ENCODE measurements at places on chromosomes 7 and 10.

GRCh38 chr7:157784979-157785441, 448.2 kb downstream of the DNAJB6 start:
- DNase-seq = no peak

DNA sequence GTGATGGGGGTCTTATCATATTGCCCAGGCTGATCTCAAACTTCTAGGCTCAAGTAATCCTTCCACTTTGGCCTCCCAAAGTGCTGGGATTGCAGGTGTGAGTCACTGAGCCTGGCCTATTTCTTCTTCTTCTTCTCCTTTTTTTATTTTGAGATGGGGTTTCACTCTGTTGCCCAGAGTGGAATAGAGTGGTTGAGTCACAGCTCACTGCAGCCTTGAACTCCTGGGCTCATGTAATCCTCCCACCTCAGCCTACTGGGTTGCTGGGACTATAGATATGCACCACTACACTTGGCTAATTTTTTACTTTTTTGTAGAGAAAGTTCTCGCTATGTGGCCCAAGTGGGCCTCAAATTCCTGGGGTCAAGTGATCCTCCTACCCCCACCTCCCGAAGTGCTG, 124.3 kb downstream of the SKIDA1 start:
- DNase-seq = no peak

DNA sequence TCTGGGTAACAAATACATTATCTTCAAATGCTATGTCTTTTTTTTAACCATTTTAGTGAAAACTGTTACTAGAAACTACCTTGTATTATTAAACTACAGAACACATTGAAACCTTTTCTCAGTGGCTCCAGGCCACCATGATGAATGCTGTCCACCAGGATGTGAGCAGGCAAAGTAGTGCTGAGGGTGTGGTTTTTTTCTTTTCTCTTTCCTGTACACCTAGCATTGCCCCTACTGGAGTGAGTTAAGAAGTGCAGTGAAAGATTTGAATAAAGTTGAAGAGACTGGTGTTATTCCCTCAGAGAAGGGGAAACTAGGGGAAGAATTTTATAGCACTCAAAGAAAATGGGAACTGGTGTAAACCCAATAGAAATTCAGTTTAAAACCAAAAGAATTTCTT, 120.0 kb upstream of the SAMD8 start:
- no peak for DNase-seq

DNA sequence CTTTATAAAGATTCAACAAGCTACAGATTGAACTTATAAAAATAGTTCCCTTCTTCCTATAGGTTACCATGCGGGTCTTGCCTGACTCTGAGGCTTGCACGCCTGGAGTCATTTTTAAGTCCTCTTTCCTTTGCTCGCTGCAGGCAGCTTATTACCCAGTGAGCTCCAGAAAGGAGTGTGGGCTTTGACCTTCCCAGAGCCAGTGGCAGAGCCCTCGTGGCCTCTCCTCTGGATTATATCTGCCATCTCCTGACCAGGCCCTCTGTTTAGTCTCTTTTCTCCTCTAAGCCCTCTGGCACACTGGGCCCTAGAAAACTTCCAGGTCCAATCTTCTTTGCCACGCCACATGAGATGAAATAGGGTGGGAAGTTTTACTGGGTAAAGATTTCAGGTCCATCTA, 39.9 kb upstream of the EZH2 start:
- no peak for DNase-seq

- no peak for DNase-seq
Measured at GRCh38 chr7:32518534-32519140, 23.3 kb downstream of the AVL9 start.

DNA sequence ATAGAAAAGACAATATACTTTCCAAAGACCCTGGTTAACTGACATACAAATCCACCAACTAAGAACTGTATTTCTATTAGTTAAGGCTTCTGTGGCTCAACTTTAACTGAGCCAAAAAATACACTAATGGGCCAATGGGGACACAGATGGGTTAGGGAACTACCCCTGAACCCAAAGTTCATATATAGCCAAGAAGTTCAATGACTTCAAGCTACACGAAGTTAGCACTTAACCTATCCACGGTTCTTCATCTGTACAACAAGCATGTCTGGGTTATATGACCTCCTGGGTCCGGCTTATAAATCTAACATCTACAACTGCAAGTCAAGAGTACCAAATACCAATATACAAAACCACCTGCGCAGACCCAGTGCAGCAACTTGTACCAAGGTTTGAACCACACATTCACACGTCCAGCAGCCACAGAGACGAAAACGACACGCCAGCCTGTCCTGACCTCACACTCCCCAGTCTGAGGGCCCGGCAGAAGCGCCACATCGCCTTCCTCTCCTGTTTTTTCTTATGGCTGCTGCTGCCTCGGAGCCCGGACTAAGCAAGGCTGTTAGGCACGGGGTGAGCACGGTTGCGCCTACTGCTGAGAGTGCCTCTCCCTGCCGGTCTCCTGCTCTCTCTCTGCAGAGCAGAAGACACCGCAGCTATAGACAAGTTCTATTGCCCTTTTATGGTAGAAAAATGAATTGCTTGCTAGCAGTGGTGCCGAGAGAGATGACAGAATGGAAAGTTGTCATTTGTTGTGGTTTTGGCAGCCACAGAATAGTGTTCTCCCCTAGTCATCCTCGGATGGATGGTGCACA, 86.3 kb downstream of the RNF216 start:
- no peak for DNase-seq

GRCh38 chr7:97731736-97732564, at the start of gene TAC1:
Gene TAC1, plus strand, starts transcription at chr7:97732086. Its CDS starts 527 bp downstream, at chr7:97732613.
- DNase-seq = peak; percentile 20

DNA sequence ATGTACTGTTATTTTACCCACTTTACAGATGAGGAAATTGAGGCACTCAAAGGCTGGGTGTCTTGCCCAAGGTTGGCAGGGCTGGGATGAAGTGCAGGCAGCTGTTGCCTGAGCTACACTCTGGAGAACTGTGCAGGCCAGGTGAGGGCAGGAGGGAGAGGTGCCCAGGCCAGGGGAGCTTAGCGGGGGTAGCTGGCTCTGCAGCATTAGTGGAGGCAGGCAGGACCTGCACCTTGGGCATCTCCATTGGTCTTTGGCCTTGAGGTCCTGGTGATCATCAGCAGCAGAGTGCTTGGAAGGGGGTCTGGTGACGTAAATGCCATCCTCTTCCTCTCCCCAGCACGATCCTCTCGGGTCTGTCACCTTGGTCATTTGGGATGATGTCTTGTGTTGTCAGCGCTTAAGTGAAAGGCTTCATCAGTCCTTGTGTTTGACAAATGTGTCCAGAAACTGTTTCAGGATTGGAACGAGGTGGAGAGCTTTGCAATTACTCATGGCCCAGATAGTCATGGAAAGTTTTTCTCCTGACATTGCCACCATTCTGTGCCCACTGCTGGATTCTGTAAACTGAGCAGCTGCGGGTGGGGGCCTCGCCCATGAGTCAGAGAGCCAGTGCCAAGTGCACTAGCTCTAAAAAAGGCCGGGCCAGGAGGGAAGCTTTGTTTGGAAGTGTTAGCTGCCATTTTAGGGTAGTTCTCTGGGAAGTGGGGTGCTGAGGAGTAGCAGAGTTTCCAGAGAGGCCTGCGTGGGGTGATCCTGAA, 47.6 kb downstream of the TSPAN15 start:
- DNase-seq = no peak

DNA sequence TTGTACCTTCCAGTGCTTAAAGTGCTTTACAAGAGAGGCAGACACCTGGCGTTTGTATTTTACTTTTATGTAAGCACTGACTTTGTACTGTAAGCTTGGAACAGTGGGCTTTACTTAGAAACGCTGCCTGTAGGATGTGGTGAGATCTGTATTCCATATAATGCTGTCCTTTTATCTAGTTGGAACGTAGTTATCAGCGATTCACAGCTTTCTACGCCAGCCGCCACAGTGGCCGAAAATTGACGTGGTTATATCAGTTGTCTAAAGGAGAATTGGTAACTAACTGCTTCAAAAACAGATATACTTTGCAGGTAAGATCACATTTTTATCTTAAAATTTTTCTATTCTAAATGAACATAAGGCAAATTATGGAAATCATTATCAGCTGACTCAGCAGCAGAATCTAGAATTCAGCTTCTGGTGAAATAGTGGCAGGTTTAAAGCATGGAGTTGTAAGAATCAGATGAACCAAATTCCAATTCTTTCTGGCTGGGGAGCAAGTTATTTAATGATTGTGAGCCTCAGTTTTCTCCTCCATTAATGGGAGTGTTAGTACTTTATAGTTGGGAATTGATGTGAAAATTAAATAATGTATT, 91.5 kb downstream of the CUL1 start:
- no peak for DNase-seq

DNA sequence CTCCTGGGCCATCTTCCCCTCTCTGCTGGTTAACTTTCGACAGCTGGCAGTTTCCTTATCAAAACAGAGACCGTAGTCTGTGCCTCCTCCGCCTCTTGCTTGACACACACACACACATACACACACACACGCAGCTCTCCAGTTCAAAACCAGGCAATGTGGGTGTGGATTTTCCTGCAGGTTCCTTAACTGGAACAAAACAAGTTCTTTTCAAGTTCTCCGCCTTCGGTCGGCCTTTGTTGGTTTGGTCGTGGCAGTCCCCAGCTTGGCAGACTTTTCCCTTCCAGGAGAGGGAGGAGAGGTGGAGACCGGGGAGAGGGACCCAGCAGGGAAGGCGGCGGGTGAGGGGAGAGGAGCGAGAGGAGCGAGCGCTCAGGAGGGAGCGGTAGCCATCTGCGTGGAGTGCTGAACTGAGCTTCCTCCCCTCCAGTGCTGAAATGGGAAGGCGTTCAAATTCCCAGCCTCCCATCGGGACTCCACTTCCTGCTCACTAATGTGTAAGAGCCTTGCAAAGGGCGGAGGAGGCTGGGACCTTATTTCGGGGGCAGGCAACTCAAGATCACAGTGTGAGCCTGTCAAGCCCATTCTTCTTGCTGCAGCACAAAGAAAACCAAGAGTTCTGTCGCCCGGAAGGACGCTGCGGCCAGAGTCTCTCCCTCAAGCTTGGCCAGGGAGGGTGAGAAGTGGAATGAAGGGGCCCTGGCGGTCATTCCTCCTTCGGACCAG, 120.6 kb downstream of the PRPF18 start:
- peak; percentile 40 for DNase-seq

- DNase-seq = no peak
Measured at GRCh38 chr10:22670788-22671187, 43.6 kb downstream of the PIP4K2A start.

- no peak for DNase-seq
Measured at GRCh38 chr7:17236603-17237002, 61.8 kb upstream of the AHR start.

DNA sequence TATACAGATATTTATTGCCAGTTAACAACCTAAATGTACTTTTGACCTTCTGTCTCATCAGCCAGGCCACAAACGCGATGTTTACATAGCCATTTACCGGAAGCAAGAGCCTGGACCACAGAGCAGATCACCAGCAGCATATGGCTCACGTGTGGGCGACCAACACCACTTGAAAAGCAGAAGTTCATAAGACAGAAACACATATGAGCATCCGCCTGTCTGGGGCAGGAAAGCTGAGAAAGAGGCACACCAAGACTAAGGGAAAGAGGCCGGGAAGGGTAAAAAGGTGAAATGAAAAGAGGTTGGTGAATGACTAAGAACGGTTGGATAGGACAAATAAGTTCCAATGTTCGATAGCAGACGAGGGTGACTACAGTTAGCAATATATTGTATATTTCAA, 1.3 kb downstream of the ABCB1 start:
- no peak for DNase-seq

DNA sequence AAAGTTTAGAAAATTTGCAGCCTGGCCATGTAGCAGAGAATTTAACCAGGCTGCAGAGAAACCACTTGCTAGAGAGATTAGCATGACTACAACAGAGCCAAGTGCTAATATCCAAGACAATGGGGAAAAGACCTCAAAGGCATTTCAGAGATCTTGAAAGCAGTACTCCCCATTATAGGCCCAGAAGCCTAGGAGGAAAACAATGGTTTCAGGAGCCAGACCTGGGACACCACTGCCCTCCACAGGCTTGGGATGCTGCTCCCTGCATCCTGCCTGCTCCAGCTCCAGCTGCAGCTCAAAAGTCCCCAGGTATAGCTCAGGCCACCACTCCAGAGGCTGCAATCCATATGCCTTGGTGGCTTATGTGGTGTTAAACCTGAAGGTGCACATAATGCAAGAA, 101.5 kb upstream of the TMEM72 start:
- DNase-seq = no peak

DNA sequence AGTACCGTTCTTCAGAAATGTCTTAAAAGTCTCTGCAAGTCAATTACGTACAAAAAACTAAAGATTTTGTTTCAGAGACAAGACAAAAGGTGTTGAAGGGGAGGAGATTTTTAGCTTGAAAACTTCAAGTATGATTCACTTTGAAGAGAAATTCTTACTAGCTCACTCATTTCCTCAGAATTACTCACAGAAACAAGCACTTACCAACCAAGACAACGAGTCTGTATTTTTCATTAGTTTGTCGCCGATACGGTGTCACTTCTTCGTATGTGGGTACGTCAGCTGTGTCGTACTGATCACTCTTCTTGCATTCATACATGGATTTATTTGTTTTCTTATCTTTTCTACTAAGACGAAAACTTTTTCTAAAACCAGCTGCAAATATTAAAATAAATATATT, 90.6 kb upstream of the ODAD2 start:
- no peak for DNase-seq

DNA sequence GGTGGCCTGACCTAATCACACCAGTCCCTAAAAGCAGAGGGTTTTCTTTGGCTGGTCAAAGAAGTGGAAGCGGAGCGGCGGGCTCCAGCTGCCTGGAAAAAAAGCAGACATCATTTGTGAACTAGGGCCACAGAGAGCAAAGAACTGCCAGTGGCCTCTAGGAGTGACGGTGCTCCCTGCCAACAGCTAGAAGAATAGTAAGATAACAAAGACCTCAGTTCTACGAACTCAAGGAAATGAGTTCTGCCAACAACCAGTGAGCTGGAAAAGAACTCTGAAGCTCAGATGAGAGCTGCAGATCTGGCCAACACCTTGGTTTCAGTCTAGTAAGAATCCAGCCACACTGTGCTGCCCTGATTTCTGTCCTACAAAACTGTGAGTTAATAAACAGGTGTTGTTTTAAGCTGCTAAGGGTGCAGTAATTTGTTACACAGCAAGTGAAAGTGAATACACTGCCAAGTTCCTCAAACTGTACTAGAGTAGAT, 178.0 kb downstream of the SRPK2 start:
- DNase-seq = no peak
